ENCODE measurements at places on chromosomes 11 and 22.

- DNase-seq = no peak
Observed at GRCh38 chr11:106288057-106288456, 210.6 kb downstream of the AASDHPPT start.

DNA sequence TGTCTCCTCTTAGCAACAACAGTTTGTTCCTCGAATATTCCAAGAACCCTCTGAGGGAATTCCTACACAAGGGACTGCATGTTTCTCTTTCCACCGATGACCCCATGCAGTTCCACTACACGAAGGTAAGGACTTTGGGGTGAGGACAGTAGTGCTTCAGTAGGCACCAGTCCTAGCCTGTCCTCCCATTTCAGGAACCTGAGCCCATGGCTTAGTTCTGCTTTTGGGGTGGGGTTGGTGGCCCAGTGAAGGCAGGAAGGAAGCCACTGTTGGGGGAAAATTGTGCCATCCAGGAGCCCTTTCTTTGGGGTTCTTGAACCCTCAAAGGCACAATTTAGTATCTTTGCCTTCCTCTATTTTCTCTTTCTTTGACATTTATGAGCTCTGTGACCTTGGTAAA, 38.2 kb downstream of the RNF141 start:
- DNase-seq = no peak

DNA sequence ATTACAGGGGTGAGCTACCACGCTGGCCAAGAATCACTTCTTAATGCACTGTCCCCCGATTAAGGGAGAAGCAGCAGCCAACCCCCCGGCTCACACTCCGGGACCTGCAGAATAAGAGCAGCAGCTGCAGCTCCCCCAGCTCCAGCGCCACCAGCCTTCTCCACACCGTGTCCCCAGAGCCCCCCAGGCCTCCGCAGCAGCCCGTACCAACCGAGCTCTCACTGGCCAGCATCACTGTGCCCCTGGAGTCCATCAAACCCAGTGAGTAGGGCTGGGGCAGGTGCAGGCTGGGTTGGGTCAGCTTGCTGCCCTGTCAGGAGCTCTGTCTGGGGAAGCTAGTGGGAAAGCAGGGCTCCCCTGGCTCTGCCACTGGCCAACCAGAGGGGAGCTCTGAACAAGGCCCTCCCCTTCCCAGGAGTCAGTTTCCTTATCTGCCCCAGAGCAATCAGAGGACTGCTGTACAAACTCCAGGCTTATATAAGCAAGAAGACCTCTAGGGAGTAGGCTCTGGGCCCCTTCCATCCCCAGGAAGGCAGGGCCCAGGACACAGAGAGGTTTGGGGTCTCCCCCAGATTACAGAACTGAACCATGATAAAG, 8.5 kb upstream of the SH3BP1 start:
- DNase-seq = no peak

DNA sequence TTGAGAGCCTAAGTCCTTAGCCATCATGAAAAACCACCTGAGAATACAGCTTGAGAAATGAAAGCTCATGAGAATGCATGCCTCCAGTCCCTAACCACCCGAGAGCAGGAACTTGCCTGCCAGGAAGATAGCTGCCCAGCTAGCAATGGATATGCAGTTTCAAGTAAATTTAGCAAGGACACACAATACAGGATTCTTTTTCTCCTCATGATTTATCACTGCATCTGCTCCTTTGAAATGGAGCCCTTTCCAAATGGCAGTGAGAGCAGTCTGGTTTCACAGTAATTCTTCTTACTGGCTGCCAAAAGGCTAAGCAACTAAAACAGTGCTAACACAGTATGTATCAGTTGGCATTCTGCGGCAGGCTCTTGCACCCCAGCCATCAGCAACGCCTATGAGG, 109.9 kb downstream of the MICAL3 start:
- no peak for DNase-seq

DNA sequence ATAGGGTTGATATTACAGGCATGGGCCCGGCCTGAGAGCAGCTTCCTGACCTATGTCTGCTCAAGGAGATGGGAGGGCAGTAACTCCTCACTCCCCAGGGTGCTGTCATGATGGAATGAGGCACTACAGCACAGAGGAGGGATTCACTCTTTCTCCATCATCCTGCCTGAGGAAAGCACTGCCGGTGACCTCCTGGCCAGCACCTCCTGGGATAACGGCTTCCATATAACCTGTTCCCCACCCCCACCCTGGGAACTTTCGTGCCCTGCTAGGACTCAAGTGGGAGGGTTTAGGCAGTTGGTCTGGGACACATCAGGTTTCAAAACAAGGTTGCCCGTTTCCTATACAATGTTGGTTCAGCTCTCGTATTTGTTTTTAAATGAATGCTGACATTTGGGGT, 42.7 kb upstream of the MN1 start:
- no peak for DNase-seq

DNA sequence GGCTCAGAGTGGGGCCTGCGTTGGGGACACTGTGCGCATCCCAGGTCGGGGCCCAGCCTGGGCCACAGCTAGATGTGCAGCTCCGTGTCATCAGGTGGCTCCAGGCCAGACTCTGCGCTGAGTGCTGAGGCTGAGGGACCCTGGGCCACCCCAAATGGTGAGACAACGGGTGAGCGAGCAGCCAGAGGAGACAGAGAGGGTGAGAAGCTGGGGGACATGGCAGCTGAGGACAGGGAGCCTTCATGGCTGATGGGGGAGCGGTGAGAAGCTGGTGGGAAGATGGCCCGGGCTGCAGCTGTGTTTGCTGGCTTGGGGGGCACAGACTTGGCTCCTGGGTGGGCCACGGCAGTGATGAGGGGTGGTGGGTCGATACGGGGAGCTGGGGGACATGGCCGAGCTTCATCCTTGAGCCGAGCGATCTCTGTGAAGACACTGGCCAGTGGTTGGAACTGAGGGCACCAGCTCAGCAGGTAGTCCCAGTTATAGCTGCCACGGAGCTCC, 2.5 kb upstream of the TPP1 start:
- DNase-seq = no peak

DNA sequence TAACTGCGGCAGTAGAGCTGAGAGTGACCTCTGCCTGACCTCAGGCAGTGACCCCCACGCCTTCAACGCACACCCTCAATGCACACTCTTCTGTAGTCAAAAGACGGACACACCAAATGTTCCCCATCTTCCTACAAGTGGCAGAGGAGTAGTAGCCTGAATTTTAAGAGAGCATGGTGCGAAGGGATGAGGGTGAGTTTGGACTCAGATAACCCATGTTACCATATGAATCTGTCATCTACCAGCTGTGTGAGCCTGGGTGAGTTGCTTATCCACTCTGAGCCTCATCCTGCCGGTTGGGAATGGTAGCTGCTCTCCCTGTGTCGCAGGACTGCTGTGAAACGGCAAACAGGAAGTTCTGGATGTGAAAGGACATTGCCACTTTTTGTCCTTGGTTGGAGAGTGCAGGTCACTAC, 20.6 kb upstream of the ROBO3 start:
- DNase-seq = no peak

DNA sequence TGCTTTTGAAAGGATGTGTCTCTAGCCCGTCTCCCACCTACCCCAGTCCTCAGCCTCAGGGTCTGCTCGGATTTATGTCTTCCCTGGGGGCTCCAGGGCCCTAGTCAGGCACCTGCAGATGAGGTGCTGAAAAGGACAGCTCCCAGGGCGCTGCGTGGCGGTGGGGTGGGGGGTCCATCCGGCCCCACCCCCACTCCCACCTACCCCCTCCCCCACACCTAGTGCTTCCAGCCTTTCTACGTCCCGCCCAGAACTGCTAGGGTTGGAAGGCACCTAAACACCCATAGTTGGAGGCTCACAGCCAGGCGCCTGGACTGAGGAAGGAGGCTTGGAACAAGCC, 1.4 kb upstream of the ROBO3 start:
- DNase-seq = no peak

GRCh38 chr11:83336993-83337392, 50.8 kb upstream of the CCDC90B start:
- no peak for DNase-seq

- DNase-seq = no peak
Observed at GRCh38 chr11:113778111-113778910, 1.3 kb upstream of the CLDN25 start.

GRCh38 chr22:22207845-22208564, 36.6 kb upstream of the VPREB1 start:
- peak; percentile 56 for DNase-seq

- no peak for DNase-seq
Observed at GRCh38 chr11:134283461-134284230, 7.5 kb downstream of the GLB1L3 start.

DNA sequence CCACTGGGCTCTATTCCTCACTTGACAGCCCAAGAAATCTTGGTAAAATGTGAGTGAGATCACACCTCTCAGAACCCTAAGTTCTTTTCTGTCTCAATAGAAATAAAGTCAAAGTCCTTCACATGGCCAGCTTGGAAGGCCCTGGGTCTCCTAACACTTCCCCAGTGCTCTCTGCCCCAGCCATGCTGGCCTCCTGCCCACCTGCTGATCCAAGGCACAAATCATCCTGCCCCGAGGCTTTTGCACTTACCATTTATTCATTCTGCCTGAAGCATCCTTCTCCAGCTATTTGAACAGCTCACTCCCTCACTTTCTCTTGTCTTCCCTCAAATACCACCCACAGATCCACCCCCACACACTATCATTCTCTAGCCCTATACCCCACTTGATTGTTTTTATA, 26.4 kb downstream of the ISX start:
- DNase-seq = no peak

DNA sequence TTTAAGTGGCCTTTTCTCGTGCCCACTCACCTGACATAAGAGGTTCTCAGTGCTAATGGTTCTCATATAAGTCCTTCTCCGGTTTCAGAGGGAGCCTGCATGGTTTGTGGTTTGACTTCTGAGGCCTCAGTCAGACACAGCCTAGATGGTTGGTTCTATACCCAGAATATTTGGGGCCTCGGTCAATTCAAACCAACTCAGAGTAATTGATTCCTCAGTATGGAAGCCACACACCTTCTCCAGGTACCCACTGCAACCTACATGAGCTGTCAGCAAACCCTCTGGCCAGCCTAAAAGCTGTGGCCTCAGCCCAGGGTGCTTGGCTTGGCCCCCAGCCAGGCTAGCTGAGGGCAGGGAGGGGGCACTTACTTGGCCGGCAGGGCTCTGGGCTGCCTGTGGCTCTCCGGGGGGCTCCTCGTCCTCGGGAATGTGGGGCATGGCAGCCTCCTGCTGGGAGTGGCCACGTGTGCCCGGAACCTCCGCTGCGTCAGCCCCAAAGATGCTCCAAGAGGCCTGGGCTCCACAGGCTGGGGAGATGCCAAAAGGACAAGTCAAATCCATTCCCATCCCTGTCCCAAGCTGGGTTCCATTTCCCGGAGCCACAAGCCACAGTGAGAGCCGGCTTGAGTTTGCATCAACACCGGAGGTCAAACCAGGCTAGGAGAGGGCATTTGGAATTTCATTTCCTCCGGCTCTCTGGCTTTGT, 41.7 kb downstream of the IRAG1 start:
- no peak for DNase-seq

DNA sequence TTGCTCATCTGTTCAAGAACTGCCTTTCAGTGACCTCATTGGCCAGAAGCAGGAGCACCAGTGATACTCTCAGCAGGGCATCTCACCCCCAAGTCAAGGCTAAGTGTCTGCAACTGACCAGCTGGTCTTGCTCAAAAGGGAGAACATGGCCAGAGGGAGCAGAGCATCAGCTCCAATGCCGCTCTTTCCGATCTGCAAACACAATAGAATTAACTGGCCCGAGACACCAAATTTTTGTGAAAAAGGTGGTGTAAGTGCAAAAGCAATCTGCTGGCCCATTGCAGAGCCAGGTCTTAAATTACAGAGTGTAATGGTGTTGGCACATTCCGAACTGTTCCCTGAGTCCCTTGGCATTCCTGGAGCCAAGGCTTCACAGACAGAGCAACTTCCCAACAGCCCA, 97.0 kb downstream of the PKNOX2 start:
- DNase-seq = no peak

DNA sequence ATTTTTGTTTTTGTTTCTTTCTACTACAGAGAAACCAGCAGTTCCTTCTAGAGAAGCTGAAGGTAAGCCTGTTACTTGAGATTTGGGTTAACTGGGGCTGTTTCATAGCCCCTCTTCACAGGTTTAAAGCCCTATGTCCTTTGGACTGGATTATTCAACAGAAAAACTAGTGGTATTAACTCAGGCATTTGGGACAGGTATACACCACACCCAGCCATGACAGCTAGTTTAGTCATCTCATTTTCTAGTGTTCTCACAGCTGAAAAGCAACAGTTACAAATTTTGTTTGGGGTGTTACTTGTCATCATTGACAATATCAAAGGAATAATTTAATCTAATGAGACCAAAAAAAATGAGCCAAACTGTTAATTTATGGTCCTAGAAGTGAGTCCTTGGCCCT, 14.0 kb downstream of the LAYN start:
- no peak for DNase-seq

- DNase-seq = no peak
Observed at GRCh38 chr11:60825118-60825517, 16.8 kb upstream of the CCDC86 start.

GRCh38 chr11:19934828-19935259, 222.2 kb downstream of the NAV2 start:
- no peak for DNase-seq

DNA sequence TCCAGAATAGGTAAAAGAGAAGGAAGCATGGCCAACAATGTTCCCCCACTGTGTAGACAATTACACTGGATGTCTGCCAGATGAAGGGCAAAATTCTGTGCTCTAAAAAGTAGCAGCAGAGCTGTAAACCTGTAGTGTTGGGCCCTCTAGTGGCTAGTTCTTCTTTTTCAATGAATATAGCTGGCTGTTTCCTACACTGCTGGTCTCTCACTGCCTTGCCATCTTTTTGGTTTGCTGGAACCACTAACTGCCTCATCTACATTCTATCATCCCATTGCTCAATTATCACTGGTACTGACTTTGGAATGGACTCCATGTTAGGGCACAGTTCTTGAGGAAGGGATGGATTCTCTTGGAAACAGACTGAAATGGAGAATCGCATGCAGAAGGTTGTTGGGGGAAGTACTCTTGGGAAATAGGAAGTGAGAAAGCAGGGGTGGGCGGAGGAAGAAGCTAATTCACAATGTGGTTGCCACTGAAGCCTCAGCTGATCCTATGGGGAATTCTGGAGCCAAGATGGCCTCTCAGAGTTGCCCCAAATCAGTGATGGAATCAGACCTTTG, 17.9 kb downstream of the KCNE3 start:
- peak; percentile 66 for DNase-seq
